ENCODE measurements at places on chromosomes 13 and 19.

DNA sequence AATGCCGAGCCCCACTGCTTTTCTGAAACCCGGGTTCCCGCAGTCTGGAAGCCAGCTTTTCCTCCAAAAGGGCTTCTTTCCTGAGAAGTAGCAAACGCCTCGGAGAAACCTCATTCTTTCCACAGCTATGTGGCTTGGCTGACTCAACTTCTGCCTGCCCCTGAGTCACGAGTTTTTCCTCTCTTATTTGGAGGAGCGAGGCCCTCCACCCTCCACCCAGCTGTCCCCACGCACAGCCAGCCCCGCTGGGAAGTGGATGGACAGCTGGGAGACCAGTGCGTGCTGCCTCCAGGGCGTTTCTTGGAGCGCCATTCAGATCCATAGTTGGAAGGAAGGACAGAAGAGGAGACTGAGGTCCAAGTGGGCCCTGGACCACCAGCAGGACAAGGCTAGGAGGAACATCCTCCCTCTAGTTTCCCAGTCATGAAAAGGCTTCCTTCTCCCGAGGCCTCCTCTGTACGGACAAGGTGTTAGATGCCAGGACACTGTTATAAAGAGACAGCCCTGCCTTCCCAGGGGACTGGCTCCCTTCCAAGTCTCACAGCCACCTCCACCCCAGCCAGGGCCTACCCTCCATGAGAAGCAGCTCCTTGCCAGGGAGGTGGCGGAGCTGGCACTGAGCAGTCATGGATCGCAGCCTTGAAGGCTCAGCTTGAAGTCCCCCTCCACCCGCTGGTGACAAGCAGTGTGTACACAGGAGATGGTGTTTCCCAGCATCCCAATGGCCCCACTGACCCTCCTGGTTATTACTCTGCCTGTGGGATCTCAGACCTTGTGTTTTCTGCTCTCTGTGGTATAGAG is 2.5 kb upstream of the PLEKHF1 start:
- DNase-seq, result peak; percentile 75

DNA sequence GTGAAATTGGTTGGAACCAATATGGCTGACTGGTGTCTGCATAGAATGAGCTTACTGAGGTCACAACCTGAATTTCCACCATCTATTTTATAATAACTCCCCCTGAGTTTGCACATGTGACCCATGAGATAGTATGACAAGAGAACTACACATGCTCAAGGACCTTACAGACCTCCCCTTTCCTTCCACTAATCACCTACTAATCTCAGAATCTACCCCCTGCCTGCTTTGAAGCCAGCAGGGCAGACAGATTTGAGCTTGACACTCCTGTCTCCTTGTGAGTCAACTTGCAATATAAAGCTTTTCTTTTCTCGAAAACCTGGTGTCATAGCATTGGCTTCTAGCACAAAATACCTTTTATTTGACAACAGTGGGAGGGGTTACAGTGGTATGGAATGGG is 248.4 kb downstream of the RFC3 start:
- no peak for DNase-seq

DNA sequence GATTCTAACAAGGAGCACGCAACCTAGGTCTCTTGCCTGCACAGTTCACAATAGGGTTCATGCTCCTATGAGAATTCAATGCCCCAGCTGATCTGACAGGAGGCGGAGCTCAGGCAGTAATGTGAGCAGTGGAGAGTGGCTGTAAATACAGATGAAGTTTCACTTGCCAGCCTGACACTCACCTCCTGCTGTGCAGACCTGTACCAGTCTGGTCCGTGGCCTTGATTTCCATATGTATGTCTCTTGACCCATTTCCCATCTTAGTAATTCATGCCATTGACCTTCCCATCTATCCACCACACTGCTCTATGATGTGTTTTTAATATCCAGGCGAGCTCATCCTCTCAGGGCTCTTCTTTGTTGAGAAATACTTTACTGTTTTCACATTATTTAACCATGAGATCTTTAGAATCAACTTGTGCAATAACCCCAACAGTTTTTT is 95.2 kb downstream of the LRCH1 start:
- peak; percentile 20 for DNase-seq

GRCh38 chr19:19276386-19276785 is 3.3 kb upstream of the TM6SF2 start:
- DNase-seq, result no peak

DNA sequence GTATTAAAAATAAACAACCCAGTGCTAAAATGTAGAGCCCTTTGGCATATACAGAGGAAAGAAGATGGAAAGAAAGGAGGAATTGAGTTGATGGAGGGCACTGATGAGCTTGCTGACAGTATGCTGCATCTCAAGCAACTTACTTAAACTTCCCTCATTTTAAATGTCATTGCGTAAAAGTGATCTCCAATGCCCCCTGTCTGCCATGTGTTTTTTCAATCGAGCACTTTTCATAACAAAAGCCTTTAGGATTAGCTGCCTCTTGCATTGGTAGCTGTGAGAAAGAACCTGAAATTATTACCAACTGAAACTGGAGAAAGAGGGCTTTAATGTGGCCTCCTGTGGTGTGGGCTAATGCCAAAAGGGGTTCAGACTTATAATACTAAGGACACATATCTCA is 541.6 kb downstream of the SUCLA2 start:
- no peak for DNase-seq

DNA sequence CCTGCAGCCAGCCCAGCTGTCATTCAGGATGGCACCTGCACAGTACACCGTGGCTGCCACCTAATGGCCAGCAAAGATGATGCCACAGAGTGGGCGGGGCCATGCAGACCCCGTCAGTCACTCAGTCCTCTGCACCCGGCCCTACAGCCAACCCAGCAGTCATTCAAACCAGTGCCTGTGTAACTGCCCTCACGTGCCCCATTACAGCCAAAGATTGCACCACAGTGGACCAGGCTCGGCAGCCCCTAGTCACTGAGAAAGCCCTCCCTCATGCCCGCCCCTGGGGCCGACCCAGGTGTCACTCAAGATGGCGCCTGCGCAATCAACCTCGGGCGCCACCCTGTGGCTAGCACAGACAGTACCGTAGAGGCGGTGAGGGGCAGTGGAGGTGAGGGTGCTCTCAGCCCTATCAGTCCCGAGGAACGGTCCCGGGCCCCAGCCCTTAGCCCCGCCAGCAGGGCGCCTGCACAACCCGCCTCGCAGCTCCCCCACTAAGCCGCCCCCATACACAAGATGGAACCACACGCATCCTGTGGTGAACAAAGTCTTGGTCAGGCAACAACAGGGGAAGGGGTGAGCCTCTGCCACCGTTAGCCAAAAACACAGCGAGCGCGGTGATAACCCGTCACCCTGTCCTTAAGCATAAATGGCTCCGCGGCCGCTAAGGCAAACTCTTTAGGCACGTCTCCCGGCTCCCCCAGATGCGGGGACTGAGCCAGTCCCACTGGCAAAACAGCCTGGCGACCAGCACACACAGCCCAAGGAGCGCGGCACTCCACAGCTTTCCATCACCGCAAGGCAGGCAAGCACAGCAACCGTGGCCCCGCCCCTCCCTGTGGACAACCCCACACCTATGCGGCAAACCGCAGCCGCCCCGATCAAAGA is 2.3 kb downstream of the PEG3 start:
- DNase-seq, result no peak

- peak; percentile 91 for DNase-seq
Observed at GRCh38 chr13:94656766-94657165, 55.1 kb downstream of the GPR180 start.

- DNase-seq, result no peak
Observed at GRCh38 chr19:33432015-33432414, 58.5 kb downstream of the CEBPG start.

GRCh38 chr19:12956446-12957388 is at the start of gene GADD45GIP1:
GADD45GIP1 (minus strand) TSS chr19:12957223; CDS start chr19:12957212, 11 bp downstream.
- DNase-seq, result no peak

GRCh38 chr13:94233401-94233800 is 246.1 kb downstream of the DCT start:
- DNase-seq, result peak; percentile 65

- DNase-seq, result no peak
Observed at GRCh38 chr19:32196690-32197420, 148.6 kb upstream of the ZNF507 start.

DNA sequence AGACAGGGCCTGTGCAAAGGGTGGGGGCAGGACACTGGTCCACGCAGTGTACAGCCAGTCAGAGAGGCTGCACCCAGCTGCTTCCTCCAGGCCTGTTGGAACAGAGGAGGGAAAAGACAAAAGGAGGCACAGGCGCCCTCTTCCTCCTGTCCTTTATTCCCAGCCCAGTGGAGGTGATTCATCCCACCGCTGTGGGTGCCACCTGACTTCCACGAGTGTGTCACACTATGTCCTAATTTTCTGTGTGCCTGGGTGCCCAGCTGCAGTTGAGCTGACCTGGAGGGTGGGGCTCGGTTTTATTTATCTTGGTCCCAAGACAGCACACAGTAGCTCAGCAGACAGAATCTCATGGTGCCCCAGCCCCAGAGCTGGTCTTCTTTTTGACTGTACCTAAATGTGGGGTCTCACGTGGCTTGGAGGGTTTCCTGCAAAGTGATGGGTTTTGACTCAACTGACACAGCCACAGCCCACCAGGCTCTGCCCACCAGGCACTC is 9.0 kb downstream of the EPS15L1 start:
- DNase-seq, result peak; percentile 77

DNA sequence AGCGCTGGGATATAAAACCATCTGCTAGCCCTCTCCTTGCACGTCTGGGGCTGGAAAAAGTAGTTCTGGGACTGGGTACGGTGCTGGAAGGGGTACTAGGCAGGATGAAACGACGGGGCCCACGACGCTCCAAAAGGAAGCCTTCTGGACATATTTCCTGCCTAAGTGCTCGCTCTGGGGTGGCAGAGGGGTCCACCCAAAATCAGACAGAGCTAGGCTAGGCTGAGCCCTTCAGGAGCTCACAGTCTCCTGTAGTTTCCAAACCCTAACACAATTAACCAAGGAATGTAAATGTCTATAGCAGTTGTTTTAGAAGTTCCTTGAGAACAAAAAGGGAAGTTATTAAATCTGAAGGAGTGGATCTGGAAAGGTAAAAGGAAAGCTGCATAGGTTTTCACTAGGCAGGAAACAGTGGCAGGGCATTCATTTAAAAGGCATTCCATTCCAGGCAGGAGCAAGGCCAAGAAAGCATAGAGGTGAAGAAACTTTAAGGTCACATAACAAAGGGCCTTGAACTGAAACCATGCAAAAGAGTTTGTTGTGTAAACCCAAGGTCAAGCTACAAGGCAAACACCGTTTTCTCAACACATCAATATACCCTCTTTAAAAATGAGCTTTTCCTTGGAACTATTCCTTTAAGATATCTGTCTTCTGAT is 634 bp upstream of the DIAPH3 start:
- DNase-seq, result peak; percentile 15

DNA sequence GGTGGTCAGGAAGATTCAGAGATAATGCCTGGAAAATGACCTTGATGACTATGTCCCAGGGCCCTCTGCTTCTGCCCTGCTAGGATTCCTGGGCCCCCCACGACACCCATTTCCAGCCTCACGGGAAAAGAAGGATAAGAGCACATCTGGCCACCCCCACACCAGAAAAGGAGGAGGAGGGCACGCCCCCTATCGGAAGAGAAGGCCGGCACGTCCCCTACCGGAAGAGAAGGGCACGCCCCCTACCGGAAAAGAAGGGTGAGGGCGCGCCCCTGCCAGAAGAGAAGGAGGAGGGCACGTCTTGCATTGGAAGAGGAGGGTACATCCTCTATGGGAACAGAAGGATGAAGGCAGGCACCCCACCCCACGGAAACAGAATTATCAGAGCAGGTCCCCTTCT is 84.3 kb downstream of the IER2 start:
- DNase-seq, result no peak

DNA sequence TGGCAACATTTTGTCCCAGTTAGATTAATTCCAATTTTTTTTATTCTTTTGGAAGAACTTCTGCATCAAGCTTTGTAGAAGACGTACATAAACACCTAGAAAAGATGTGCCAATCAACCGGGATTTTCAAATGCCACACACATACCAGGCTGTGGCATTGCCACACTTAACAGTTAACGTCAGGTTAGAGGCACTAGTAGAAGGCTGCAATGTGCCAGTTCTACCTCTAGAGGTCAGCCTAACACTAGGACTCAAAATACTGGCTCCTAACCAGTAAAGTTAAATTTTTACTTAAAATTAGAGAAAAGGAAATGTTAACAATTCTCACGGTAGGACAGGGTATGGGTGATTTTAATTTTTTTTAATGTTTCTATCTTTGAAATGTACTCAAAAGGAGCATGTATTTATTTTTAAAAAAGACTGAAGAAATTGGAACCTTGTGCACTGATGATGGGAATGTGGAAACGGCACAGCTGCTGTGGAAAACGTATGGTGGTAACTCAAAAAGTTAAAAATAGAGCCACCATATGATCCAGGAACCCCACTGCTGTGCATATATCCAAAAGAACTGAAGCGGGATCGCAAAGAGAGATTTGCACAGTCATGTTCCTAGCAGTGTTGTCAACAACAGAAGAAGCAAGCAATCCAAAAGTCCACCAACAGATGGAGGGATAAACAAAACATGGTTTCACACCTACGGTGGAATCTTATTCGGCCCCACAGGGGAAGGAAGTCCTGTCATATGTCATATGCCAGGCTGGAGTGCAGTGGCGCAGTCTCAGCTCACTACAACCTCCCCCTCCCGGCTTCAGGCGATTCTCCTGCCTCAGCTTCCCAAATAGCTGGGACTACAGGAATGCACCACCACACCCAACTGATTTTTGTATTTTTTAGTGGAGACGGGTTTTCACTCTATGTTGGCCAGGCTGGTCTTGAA is 30.3 kb downstream of the CRYL1 start:
- peak; percentile 65 for DNase-seq

DNA sequence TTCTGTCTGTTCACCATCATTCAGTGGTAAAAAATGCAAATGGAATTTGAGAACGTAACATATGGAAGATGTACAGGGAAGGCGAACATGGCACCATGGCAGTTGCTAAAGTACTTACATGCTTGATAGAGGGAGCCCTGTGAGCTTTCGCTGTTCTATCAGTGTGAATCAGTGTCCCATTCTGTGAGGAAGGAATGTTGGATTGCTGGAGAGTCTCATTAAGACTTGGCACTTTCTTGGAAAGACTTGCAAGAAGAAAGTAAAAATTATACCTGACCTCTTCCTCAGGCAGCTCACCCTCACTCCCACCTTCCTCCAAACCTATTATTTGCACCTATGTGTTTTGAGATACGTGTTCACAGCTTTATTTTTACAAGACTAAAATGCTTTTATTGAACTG is 43.5 kb downstream of the FREM2 start:
- DNase-seq, result no peak

DNA sequence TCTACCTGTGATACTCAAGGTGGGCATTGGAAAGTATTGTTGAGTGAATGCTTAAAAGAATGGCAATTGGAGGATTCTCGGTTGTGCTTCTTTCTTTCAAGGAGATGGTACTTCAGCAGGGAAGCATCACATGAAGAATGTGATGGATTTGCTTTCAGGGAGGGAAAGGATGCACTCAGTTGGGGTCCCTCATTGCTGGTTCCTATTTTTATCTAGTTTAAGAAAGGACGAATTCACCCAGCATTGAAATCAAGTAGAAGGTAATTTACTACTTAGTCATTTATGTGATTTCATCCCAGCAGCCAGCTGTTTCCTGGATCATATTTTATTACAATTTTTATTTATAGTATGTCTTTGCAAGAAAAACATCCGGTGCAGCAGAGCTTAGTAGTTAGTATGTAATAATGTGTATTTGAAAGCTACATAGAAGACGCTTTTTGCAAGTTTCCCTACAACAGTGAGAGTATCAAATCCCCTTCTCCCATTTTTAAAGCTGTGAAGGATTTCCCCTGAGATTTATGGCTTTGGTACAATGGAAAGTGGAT is 417.9 kb downstream of the GPC5 start:
- no peak for DNase-seq
